ENCODE measurements at places on chromosomes 4 and X.

DNA sequence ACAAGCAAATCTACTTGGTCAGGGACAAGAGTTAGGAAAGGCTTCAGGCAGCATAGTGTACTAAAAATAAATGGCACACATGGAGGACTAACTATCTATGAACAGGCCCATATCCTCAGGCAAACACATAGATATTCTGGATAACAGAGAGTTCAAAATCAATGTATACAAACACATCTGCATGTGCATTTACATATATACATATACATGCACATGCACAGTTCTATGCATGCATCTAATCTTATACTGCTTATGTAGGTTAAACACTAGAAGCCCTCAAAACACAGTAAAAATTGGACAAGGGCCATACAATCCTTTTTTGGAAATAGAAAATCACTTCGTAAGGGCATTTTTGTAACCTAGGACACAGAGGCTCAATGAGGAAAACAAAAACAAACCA, 458.0 kb upstream of the CXorf51B start:
- DNase-seq = no peak

DNA sequence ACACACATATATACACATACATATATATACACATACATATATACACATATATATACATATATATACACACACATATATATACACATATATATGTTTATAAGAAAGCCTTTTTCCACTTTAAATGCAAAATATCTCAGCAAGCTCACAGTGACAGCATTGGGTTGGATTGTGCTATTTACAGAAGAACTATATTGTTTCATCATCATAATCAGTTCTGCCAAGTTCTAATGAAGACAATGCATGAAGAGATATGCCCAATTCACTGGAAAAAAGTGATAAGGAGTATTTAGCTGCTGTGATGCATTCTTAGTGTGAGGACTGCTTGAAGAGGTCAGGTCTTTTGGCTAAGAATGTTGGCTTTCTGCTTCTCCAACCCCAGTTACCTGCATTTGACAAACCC, 54.4 kb downstream of the RNF150 start:
- no peak for DNase-seq

DNA sequence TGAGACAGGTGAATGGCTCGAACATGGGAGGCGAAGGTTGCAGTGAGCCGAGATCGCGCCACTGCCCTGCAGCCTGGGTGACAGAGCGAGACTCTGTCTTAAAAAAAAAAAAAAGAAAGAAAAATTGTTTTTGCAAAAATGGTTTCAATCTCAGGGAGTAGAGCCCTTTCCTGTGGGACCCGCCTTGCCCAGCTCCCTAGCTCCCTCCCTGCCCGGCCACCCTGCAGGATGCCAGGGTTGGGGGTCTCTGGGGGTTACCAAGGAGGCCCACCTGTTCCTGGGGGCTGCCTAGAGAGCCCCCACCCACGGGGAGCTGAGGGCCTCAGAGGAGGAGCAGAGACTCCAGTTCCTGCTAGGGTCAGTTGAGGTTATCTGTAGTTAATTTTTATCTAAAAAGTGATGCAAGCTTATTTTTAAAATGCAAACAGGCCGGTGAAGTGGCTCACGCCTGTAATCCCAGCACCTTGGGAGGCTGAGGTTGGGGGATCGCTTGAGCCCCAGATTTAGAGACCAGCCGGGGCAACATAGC, 18.7 kb upstream of the PLCXD1 start:
- DNase-seq = no peak

GRCh38 chr4:4800646-4801408, 58.6 kb upstream of the MSX1 start:
- DNase-seq = no peak

DNA sequence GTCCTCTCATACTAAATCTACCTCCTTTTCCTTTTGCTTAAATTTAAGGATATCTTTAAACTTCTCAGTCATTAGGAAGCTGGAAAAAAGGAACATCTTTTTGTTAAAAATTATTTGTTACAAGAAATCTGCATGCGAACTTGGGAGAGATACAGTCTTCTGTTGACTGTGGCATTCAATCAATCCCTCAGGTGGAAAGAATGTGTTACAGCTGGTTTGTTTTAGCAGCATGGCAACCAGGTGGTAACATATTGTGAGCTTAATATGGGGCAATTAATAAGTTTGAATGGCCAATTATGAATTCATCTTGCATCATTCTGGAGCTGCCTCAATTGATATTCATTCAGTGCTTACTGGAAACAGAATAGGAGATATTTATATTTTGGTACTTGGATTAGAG, 135.0 kb downstream of the GC start:
- DNase-seq = no peak

GRCh38 chr4:70531981-70532380, 13.6 kb downstream of the AMTN start:
- no peak for DNase-seq

GRCh38 chr4:88809576-88810219, 112.1 kb upstream of the NAP1L5 start:
- no peak for DNase-seq

GRCh38 chr4:99811850-99812249, 4.8 kb upstream of the DAPP1 start:
- peak; percentile 48 for DNase-seq

DNA sequence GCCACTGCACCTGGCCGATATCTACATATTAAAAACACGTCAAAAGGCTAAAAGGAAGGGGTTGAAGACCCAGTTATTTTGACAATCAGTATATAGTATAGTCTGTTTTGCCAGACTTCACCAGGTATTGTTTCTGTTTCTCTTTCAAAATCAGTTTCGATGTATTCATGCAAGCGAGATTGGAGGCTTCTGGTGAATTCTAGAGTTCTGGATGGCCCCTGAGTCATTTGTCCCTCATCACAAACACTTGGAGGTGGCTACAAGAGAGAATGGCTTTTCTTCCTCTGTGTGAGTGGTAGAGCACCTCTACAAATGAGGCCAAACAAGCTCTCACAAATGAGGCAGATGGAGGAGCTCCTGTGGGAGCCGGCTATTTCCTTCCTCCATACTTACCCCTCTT, 68.6 kb upstream of the ADGRG2 start:
- DNase-seq = no peak

- DNase-seq = no peak
Observed at GRCh38 chrX:4435905-4436304, 722.5 kb upstream of the PRKX start.

GRCh38 chr4:87152310-87153041, 67.9 kb downstream of the KLHL8 start:
- DNase-seq = no peak

GRCh38 chr4:95580226-95580625, 31.5 kb upstream of the UNC5C start:
- DNase-seq = no peak
